ENCODE measurements at places on chromosomes 2 and 18.

GRCh38 chr18:34448662-34449061, 223.9 kb upstream of the NOL4 start:
- DNase-seq, result no peak

GRCh38 chr2:190185380-190185779, 122.9 kb upstream of the MSTN start:
- no peak for DNase-seq

GRCh38 chr18:63220903-63221302, 98.7 kb downstream of the BCL2 start:
- DNase-seq, result no peak

- DNase-seq, result no peak
Observed at GRCh38 chr2:72859831-72860262, 27.4 kb upstream of the SPR start.

GRCh38 chr18:12637901-12638643, 19.8 kb downstream of the SPIRE1 start:
- DNase-seq, result no peak

DNA sequence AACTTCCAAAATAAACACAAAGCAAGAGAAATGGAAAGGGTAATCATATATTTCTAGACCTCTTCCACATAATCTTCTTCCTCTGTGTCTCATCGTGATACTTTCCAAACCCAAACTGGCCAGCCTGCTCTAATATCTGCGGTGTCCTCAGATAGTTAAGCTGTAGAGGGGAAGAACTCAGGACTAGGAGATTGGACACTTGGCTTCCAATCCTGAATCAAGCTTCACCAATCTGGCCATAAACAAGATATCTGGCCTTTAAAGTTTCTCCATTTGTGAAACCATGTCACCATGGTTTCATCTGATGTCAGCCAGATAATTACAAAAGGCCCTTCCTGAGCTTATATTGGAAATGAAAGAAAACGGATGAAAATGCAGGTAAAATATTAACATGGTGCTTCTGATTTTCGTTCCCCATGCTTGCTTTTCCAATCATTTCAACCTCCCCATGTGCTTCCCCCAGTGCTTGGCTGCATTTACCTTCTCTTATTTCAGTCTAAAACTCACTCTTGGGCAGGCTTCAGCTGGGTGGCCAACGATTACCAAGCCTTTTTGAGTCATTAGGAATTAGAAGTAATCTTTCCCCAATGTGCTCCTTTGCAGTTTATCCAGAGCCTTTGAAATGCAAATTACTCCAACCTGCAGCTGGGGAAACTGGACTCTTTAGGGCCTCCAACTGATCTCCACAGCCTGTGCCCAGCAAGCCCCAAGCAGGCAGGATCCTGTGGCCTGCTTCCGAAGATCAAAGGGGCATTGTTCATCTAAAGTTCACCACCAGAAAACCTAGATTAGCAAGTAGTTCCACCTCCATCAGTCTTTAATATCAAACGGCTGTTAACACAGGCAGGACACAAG, 44.5 kb upstream of the MYCN start:
- DNase-seq, result no peak

DNA sequence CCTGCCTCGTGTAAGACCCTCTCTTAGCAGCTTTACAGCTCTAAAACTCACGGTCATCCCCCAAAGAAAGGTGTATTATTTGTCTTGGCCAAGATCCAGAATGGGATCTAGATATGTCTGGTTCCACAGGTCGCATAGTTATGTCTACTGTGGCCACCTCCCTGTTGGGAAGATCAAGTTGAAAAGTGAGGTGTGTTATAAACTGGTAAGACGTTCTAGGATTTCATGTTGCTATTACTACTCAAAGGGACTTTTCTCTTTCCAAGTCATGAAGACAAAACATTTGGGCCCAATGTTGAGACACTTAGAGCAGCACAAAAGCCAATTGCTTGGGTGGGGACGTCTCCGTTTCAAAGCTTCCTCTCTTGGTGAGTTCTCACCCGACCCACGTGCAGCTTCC, 766.0 kb downstream of the RNF144A start:
- no peak for DNase-seq

DNA sequence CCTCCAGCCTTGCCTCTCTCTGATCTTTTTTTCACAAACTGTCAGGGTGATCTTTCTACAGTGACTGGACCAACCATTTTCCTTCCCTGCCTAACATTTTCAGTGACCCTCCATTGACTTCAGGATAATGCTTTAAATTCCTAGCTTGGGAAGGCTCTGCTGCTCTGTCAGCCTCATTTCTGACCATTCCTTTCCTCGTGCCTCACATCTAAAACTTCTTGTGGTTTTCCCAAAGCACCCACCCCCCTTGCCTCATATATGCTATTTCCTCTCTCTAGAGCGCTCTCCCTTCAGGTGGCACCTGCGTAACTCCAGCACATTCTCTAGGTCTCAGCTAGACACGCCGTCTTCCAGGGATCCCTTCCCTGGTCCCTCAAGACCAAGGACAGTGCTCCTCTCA, 37.2 kb downstream of the DRC1 start:
- no peak for DNase-seq

DNA sequence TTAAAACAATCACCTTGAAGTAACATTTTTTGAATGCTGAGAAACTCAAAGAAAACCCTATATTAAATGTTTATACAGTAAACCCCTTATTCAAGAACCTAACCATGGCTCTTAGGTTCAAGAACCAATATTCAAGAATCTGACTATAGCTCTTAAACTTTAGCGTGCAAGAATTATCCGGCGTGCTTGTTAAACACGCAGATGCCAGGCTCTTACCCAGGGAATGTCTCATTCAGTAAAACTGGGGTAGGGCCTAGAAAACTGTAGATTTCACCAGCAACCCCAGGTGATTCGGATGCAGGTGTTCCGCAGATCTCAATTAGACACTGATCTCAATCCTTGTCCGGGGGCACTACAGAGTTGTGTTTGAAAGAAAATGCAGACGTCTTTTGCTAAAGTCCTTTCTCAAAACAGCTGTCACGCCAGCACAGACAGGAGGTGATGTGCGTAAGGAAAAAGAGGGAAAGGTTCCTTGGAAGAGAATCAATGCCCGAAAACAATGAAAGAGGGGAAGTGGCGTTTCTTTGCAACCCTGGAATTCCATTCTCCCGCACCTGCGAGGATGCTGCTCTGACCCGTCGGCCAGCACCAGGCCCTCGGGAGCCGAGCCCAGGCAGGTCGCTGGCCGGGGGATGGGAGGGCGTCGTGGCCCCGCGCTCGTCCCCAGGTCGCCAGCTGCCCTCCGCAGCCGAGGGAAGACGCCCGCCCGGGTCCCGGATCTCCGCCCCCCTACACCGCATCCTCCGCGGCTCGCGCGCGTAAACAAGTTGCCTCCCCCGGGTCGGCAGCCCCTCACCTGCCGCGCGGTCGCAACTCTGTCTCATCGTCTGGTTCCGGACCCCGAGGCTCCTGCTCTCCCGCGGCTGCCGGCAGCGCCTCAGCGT, 851 bp downstream of the EIF2AK3 start:
- DNase-seq, result no peak

- no peak for DNase-seq
Observed at GRCh38 chr18:14100503-14101286, 31.5 kb downstream of the ZNF519 start.

DNA sequence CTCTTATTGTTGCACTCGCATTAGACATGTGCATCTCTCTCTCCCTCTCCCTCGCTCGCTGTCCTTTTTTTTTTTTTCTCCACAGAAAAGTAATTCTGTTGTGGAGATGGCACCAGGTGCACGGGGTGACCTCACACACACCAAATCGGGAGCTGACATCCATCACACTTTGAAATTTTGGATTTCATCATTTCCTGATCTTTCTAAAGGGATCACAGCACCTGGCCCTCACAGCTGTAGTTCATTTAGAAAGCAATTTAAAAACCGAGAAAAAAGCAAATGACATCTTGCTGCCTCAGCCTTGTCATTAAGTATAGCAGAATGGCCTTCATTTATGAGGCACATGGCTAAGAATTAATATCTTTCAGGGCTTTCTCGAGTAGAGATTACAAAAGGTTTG, 717.2 kb downstream of the RNF144A start:
- DNase-seq, result no peak

- DNase-seq, result no peak
Observed at GRCh38 chr2:237931205-237931721, 35.6 kb upstream of the UBE2F start.

- DNase-seq, result no peak
Observed at GRCh38 chr2:45889620-45890370, 238.3 kb downstream of the PRKCE start.

DNA sequence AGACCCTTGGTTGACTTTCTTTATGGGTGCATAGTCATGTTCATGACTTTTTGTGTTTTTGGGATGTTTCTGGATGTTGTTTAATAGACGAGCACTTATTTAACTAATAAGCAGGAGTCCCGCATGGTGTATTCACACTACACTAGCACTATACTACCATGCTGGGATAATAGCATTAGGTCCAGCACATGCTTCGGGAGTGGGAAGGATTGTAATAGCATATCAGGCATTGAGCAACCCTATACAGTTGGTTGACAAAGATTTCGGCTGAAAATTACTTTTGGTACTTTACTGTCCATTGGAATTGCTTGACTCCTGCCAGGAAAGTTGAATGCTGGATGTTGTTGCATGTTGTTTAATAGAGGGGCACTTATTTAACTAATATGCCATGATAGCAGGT, 2.8 kb downstream of the SH3RF3 start:
- DNase-seq, result no peak

All from epithelial cell of prostate (primary cell).